ENCODE measurements at places on chromosomes 2 and 18. TPM values are rescaled to one million over a fixed set of nuclear protein-coding genes. Genes with fewer than 3 reads are reported as not detected.
A peak's percentile ranks its signal among the peaks of the same experiment; 100 is the strongest.

DNA sequence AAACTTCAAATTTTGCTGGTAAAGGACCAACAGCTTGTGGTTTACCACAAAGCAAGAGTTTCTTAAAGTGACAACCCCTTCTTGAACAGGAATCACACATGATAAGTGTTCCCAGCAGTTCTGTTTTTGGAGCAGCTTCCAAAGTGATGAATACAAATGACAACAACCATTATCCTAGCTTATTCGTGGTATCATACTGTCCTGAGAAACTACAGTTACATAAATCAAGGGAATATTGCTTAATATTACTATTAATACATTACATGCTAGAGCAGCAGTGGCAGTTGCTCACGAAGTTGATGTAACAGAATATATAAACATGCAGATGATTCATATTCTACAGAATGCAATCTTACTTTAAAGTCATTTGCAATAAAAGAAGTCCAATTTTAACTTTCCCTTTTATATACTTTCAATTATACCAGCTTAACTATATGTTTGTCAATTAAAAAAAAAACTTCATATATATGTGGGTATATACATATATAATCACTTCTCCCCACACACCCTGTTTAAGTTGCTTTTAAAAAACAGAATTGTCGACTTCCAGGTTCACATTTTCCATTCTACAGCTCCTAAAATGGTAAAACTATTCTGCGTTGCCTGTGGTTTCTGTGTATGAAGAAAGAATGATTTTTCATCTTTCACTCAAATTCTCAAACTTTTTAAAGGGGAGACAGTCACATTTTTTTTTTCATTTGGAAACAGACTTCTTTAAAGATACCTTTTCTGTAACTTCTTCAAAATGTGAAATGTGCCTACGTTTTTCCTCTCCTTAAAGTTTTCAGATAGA, 713.6 kb downstream of the TDRD15 start:
- DNase-seq, result no peak

DNA sequence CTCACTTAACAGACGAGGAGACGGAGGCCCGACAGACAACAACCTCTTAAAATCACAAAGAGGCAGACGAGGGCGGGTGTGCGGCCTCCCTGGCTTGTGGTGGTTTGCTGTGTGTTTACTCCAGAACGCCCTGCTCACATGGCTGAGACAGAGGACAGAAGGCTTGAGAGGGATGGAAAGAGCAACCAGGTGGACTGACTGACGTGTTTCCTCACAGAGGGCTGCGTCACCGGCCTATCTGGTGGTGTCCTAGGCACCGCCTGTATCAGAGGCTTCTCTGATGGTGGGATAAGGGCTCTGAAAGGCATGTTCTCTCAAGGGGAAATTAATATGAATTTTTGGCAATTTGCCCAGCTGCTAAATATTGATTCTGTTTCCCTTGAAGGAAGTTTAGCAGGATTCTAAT, 47.0 kb upstream of the RALBP1 start:
- no peak for DNase-seq

DNA sequence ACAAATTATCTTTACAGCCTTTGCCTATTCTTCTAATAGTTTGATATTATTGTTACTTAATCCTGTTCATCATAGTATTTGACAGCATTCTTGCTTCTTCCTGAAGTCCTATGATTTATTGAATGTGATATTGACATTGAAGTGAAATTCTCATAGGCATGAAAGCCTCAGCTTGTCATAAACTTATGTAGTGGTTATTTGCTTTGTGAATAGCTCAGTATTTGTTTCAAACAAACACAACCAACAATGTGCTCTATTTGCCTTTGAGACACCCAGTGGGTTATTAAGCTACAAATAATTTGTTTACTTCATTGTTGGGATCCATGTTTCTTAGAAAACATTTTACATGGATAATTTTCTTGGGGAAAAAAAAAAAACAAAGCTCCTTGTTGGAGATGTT, 57.2 kb downstream of the TTC39C start:
- no peak for DNase-seq

- DNase-seq, result peak; percentile 30
Measured at GRCh38 chr2:131152074-131152473, 46.9 kb downstream of the PLEKHB2 start.

DNA sequence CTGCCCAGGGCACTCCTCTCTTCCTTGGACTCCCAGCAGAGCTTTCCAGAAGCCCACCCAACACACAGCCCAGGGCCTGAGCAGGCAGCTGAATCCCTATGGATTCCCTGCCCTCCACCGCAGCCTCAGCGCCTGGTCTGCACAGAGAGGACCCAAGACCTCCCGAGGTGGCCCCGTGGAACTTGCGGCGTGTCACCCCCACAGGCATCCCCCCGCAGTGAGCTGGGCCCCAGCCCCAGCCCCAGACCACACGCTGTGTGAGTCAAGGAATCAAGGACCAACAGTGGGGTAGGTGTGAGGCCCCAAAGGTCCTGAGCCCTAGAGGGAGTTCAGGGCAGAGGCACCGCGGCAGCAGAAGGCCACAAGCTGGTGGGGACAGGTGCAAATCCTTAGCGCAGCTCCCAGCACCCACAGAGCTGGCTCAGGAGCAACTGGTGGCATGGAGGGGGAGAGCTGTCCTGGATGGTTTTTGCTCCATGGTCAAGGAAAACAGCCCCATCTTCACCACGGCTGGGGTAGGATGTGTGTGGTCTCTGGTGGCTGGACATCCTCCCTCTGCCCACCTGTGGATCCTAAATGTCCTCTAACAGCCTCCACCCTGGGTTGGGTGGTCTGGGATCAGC, 8.5 kb downstream of the HS6ST1 start:
- DNase-seq, result peak; percentile 73

VIT gene
- polyA plus RNA-seq, result 0.15 TPM

ALPP gene
- polyA plus RNA-seq, result not detected

- DNase-seq, result no peak
Measured at GRCh38 chr2:88615822-88616221, 11.4 kb downstream of the EIF2AK3 start.

DNA sequence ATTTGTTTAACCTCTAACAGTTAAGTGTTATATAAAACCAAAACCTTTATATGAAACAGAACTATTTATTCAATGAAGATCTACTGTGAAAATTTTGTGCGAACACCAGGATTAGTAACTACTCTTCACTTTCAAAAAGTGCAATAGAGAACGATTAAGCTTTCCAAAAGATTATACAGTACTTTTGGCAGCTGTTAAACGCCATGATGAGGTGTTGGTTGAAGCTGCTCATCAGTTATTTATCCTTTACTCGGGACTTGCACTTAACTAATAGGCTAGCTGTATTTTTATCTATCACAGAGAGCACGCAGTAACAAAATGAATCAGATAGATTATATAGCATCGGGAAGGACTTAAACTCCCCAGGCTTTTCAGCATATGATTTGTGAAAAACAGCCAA, 113.6 kb downstream of the GCA start:
- DNase-seq, result no peak

DNA sequence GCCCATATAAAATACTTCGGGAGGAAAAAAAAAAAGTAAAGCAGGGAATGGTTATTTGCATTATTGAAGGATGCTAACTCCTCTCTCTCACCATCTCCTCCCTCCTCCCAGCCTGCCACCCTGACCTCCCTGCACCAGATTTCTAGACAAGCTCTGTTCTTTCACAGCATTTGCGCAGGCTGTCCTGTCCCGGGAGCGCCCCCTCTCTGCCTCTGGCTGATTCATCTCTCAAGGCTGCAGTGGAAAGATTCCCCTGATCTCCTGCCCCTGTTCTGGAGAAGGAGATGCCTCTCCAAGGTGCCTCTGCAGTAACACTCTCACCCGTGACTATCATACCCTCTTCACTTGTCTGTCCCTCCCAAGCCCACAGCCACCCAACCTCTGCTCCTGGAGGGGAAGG, 38.5 kb downstream of the COL4A4 start:
- no peak for DNase-seq

DNA sequence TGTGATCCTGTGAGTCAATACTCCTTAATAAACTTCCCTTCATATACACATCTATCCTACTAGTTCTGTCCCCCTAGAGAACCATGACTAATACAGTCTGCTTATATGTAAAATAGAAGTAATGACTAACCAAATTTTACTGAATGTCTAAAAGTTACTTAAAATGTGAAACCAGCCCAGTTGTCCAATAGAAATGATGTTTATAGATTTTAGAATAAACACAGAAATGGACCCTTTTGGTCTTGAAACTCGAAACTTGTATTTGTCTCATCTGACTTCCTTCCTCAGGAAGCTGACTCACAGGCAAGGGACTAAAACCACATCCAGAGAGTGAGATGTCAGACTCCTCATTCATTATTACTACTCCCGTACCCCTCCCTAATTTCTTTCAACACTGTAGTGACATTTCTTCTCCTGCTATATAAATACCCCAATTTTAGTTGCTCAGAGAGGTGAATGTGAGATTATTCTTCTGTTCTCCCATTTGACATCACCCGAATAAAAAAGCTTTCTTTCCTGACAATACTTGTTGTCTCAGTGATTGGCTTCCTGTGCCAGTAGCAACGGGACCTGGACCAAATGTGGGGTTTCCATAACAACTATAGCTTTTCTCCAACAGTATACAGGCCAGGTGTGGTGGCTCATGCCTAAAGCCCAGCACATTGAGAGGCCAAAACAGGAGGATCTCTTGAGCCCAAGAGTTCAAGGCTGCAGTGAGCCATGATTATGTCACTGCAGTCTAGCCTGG, 486.0 kb downstream of the ERBB4 start:
- no peak for DNase-seq

DNA sequence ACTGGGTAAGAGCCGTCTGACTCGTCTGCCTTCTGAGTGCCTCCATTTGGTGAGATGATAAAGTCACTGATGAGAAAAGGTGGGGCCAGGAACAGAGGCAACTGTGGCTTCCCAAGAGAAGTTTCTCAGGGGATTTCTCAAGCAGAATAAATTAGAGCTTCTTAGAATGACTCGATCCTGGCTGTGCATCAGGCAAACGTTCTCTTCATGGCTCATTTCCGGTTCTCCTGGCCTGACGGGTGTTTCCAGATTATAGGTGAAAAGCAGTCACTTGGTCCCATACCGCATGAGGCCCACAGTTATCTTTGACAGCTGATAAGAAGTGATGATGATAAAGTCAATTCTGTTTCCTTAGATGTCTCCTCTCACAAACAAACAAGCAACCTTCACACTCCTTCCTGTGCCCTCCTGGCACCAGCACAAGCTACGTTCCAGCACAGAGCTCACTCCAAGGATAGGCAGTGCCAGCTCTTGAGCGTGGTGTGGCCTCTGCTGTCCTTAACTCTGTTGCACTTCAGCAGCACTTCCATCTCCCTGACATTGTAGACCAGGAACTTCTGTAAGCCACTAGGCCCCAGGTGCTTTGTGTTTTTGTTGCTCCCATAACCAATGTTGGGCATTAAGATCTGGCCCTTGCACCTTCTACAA, 37.8 kb upstream of the KCNF1 start:
- DNase-seq, result no peak

- DNase-seq, result no peak
Measured at GRCh38 chr18:3356614-3357013, 93.4 kb upstream of the TGIF1 start.

GRCh38 chr2:70887550-70888246, 48.0 kb upstream of the ATP6V1B1 start:
- peak; percentile 56 for DNase-seq

- no peak for DNase-seq
Measured at GRCh38 chr18:13221869-13222855, 3.6 kb downstream of the LDLRAD4 start.

DNA sequence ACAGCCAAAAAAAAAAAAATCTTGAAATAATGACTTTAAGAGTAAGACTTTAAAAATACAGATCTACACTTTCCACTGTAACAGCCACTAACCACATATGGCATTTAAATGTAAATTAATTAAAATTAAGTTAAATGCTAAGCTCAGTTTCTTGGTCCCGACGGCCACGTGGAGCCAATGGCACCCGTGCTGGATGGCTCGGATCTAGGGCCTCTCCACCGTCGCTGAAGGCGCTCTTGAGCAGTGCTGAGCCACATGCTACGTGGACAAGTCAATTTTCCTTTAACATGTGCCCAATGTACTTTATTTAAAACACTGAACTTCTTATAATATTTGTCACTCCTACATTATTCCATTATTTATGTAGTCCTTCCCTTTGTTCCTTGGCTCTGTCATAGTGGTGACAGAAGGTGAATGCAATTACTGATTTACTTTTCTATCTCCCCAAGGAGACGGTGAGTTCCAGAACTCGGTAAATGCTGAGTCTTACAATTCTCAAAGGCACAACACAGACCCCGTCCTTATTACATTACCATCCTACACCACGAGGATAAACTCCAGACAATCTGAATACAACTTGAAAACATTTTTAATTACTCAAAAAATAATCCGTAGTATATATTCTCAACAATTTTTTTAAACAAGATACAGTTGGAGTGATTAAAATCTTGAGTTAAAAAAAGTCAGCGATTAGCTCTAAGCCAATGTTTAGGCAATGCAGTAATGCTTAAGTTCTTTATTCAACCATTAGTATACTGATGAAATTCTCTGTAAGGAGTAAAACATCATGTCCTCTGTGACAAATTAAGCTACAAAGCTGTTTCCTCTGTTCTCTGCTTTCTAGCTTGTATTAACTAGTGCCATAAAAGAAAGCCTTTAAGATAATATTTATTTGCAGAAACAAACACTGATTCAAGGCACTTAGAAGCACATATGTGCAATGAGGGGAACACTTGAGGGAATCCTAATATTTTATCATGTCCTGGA, 95.1 kb downstream of the AFF3 start:
- DNase-seq, result no peak

SKOR2 gene
- not detected for polyA plus RNA-seq

DNA sequence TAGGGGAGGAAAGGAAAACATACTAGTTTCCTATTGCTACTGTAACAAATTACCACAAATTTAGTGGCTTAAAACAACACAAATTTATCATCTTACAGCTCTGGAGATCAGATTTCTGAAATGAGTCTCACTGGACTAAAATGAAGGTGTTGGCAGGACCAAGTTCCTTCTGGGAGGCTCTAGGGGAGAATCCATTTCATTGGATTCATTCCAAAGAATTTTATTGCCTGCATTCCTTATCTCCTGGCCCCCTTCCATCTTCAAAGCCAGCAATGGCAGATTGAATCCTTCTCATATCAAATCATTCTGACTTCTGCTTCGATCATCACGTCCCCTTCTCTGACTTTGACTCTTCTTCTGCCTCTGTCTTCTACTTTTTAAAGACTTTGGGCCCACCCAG, 250.9 kb downstream of the IRS1 start:
- no peak for DNase-seq

EVA1A gene
- 32.4 TPM for polyA plus RNA-seq

GRCh38 chr2:150587547-150588505, 100.4 kb upstream of the RND3 start:
- DNase-seq, result peak; percentile 34

DNA sequence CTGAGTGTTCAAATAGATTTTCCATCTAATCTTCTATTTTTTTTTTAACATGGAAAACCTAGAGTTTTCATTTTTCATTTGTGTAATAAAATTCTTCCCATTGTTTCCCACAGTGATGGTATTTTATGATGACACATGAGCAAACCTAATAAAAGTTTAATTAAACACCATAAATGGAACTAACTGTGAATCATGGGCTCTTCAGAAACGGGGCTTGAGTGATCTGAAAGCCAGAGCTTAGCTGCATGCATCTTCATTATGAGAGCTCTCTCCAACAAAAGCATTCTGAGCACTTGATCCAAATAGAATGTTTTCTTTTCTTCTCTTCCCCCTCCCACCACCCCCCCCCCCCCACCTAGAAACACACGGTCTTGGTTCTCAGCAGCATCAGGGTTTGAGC, 82.1 kb upstream of the REV1 start:
- DNase-seq, result no peak
